ENCODE measurements at places on chromosomes 5 and 9.
A peak's percentile ranks its signal among the peaks of the same experiment; 100 is the strongest.

DNA sequence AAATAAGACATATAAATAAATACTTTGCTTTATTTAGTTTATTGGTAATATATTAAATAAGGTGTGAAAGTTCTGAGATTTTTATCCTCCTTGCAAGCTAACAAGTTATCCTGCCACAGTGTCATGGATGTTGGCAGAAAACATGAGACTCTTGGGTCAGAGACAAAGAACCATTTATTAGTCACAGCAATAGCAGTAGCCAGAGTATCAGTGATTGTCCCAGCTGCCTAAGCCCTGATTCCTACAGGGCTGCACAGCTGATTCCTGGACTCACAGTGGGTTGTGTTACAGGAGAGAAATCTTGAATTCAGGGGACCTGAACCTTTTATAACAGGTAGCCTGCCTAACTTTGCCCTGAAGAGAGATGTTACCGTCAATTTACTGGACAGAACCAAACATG lies 304.5 kb upstream of the ZNF608 start:
- no peak for DNase-seq

GRCh38 chr5:67063791-67064190 lies 132.8 kb downstream of the CD180 start:
- DNase-seq = peak; percentile 52

GRCh38 chr5:14281746-14282181 lies 138.6 kb downstream of the TRIO start:
- no peak for DNase-seq

DNA sequence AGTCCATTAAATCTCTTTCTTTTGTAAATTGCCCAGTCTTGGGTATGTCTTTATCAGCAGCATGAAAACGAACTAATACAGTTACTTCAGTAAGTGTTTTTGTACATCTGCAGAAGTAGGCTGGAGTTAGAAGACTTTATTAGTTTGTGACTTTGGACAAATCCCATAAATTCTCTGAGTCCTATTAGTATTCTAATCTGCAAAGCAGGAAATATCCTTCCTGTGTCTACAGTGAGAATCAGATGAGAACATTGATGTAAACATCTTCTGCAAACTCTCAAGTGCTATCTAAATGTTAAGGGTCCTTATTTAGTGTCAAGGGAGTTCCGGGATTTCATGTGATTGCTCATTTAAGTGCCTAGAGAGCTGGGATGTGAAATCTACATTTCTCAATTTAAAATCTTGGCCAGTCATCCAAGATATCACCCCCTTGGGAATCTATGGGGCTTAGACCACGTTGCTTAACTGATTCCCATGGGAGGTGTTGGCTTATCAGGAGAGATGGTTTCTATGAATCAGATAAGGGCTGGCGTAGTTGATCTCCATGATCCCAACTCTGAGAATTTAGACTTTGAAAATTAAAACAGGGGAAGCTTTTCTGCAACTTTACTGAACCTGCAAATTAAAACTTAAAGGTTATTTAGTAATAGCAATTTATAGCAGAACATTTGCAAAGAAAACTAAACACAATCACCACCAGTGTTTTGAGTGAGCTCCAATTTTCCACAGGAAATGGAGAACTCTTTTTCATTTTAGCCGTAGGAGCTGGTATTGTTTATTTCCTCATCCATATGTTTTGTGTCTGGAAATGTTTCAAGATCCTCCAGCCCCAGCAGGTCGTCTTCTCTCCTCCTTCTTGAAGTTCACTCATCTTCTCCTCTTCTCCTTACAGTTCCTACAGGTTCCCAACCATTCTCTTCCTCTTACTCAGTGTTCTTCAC lies 241.6 kb upstream of the CD180 start:
- DNase-seq = no peak

GRCh38 chr5:122424132-122424531 lies 112.1 kb downstream of the SNCAIP start:
- DNase-seq = no peak

GRCh38 chr9:129506892-129507291 lies 114.0 kb downstream of the C9orf50 start:
- DNase-seq = no peak

DNA sequence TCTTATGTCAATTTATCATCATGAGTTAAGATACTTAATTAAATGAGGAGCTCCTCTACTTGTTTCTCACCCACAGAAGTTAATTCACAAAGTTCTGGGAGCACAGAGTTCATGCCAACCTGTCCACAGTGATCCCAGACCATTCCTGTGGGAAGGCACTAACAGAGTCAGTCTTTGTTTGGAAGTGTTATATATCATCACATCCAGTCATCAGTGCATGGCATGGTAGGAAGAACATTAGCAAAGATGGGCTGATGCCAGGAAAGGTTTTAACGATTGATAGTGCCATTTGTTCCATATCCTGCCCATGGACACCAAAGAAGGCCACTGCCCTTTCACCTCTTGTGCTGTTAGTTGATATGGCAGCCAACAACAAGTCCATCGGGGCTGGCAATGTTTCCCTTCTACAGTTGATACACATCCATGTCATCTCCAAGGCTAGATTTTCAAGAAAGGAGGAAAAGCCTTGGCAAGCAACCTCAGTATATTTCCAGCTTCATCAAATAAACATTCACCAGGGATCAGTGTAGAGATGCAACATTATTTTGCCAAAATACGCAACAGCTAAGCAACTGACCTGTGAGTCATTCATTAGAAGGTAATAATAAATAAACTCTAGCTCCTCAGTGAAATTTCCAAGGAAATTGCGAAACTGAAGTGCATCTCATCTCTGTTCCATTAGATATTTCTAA lies 169.6 kb downstream of the RORB start:
- DNase-seq = no peak

DNA sequence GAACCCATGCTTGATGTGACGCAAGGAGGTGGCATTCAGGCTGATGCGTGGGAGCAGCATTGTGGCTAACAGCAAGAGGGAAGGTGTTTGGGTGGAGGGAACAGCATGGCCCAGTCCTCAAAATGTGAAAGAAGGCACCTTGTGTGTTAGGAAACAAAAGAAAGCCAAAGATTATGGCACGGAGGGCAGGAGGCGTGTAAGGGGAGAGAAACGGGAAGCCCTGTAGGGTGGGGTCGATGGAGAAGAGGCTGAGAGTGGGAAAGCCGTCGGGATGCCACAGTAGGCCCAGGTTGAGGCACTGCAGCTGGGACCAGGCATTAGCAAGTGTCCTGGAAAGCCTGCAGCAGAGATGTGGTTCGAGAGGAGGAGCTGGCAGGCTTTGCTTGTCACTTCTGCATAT lies 241.1 kb downstream of the GADD45G start:
- DNase-seq = no peak

GRCh38 chr9:108831496-108832178 lies 24.1 kb downstream of the ACTL7B start:
- no peak for DNase-seq

DNA sequence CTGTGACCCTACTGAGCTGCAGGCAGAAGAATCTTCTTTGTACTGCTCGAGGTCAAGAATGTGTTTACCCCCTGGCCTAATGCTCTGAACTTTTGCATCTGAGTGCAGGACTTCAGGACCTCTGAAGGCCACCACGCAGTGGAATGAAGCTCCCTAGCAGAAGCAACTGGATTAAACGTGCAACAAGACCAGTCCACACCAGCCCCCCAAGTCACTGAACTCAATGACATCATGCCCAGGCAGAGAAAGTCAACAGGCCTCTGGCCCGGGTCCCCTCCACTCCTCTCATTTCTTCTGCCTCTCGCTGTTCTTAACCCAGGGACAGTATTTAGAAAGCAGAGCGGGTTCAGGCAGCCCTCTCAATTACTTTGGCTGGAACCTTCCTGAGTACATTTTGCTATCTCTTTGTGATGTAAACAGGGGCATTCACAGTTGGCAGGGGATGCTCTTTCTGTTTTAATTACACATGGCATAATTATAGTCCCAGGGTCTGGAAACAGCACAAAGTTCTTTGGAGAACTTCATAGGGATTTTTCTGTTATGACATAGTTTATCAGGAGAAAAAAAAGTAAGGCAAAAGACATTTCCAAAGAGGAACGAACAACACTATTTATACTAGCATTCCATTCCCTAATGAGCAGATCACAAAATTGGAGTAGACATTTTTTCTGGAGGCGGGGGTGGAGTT lies 108.2 kb upstream of the SPATA31D4 start:
- DNase-seq = no peak

GRCh38 chr9:113876151-113876992 lies at the start of gene ZNF618:
Gene ZNF618, plus strand, starts transcription at chr9:113876309. Its CDS starts 72 bp downstream, at chr9:113876381.
- DNase-seq = peak; percentile 97

DNA sequence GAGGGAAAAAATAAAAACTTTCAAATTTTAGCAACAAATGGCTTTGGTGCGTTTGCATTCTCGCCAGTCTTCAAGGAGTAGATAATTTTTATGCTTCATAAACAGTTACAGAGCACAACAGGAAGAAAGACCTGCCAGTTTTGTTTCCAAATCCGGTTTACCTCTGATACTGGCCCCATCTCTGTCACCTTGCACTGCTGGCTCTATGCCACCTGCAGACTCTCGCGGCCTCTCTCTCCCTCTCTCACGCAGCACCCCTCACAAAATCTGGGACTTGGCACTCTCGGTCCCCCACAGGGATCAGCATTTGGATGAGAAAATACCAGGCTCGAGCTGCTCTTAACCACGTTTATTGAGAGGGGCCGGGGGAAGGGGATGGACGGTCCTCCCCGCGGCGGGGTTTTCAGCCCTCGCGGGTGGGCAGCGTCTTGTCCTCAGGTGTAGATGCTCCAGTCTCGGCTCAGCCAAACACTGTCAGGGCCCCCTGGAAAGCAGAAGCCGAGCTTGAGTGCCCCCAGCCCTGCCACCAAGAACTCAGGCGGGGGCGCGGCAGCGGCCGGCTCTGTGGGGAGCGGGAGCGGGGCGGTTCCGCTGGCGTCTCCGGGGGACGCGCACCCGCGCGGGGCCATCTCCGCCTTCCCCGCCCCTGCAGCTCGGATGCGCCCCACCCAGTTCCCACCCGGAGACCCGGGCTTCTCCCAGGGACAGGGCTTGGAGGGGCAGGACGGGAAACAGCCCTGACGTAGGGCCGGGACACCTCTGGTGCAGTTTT lies 1.3 kb downstream of the SCGB3A1 start:
- DNase-seq = peak; percentile 70

- DNase-seq = no peak
Observed at GRCh38 chr9:4654084-4654483, 8.0 kb upstream of the PLPP6 start.

DNA sequence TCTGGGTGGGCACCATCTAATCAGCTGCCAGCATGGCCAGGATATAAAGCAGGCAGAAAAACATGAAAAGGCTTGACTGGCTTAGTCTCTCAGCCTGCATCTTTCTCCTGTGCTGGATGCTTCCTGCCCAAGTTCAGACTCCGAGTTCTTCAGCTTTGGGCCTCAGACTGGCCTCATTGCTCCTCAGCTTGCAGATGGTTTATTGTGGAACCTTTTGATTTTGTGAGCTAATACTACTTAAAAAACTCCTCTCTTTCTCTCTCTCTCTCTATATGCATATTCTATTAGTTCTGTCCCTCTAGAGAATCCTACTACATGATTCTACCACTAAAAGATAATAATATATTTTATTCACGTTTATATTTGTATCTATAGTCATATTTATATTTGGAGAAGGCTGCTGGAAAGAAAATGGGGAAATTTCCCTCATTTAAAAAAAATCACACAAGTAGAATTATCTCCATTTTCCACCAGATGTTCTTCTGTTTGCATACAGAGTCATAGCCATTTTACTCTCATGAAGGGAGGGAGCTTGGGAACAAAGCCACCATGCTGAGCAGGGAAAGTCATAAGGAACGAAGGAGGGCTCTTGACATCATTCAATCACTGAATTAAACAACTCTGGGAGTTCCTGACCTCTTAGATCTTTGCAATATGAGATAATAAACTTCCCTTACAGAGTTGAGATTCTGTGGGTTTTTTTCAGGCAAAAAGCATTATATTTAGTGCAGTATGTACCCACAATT lies 1137.4 kb upstream of the CDH18 start:
- DNase-seq = no peak

DNA sequence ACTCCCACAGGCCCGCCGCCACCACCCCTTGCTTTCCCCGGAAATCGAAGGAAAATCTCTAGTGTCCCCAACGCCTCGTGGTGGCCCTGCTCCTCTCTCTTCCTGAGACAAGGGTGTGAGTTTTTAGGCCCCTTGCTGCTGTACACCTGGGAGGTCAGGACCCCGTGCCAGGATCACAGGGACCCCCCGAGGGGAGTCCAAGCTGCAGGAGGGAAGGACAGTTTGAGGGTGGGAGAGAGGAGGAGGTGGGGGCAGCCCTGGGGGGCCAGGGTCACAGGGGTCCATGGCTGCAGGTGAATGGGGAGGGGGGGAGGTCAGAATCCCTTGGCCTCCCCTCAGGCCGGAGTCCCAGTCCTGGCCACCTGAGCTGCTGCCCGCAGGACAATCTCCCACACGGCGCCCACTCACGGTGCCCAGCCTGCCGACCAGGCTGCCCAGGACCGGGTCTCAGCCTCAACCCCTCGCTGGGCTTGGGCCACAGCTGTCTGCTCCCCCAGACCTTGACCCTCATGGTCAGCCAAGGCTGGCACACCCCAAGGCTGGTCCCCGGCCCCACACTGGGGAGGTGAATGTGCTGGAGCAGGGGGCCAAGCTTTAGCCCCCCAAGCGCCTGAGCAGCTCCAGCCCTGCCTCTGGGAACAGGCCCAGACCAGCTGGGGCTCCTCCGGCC lies 19.9 kb downstream of the TPPP start:
- DNase-seq = peak; percentile 82

DNA sequence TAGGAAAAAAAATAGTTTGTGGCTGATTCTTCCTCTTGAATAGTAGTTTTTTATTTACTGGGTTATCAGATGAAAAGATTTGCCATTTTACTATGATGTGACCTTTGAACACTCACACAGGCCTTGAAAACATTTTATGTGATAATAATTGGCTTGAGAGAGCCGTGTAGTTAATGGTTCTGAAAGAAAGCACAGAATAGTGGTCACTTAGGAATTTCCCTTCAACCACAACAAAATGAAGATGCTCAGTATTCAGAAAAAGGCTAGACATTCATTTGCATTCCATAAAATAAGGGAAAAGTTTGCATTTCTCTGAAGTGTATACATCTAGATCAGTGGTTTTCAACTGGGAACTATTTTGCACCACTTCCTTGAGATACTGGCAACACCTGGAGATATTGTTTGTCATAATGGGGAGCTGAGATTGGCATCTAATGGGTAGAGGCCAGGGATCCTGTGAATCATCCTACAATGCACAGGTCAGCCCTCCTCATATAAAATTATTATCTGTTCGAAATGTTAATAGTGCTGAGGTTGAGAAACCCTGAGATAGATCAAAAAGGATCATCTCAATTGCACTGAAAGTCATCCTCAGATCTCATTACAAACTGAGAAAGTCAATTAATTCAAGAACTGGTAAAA lies 446.4 kb upstream of the CCNG1 start:
- DNase-seq = no peak

GRCh38 chr5:77343165-77343564 lies 132.7 kb downstream of the PDE8B start:
- no peak for DNase-seq

GRCh38 chr5:155394727-155395126 lies 381.2 kb downstream of the KIF4B start:
- no peak for DNase-seq

- no peak for DNase-seq
Observed at GRCh38 chr5:60674251-60675069, 25.5 kb downstream of the DEPDC1B start.

- DNase-seq = no peak
Observed at GRCh38 chr5:59458321-59458720, 435.2 kb downstream of the PDE4D start.

All from osteoblast (primary cell).